ENCODE measurements at places on chromosomes 2 and 18. TPM values are rescaled to one million over a fixed set of nuclear protein-coding genes. Genes with fewer than 3 reads are reported as not detected.

DNA sequence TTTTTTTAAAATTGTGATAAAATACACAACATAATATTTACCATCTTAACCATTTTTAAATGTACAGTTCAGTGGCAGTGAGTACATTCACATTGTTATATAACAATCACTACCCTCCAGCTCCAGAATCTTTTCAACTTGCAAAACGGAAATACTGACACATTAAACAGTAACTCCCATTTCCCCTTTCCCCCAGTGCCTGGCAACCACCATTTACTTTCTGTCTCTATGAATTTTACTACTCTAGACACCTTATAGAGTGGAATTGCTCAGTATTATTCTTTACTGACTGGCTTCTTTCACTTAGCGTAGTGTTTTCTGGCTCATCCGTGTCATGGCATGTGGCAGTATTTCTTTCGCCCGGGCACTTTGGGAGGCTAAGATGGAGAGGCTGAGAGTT is 32.6 kb downstream of the FASTKD2 start:
- DNase-seq = no peak

DNA sequence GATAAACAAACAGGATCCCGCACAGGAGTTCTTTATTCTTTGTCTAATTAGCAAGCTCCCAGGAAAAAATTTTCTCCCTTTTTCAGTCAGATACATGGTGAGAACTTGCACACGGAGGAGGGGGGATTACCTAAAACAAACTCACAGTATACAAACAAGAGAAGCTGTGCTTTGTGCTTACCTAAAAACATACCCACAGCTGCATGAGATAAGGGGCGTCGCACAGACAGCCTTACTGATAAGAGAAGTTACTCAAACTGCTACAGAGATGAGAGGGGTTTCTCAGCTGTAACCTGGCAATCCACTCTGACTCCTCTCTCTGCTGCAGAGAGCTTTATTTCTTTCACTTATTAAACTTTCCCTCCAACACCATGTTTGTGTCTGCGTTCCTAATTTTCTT is 32.9 kb upstream of the ST3GAL5 start:
- DNase-seq = no peak

- no peak for DNase-seq
Observed at GRCh38 chr2:72165792-72166191, 18.1 kb upstream of the CYP26B1 start.

GRCh38 chr2:163210430-163210918 is 371.9 kb upstream of the KCNH7 start:
- DNase-seq = no peak

GRCh38 chr18:10560452-10561045 is 34.7 kb downstream of the NAPG start:
- no peak for DNase-seq

- no peak for DNase-seq
Observed at GRCh38 chr18:51390702-51391101, 193.2 kb upstream of the MEX3C start.

- DNase-seq = no peak
Observed at GRCh38 chr2:27376866-27377617, 3.5 kb downstream of the ZNF513 start.

Gene MGAT4A
- total RNA-seq = 20.6 TPM
